ENCODE measurements at places on chromosomes 4 and X.

DNA sequence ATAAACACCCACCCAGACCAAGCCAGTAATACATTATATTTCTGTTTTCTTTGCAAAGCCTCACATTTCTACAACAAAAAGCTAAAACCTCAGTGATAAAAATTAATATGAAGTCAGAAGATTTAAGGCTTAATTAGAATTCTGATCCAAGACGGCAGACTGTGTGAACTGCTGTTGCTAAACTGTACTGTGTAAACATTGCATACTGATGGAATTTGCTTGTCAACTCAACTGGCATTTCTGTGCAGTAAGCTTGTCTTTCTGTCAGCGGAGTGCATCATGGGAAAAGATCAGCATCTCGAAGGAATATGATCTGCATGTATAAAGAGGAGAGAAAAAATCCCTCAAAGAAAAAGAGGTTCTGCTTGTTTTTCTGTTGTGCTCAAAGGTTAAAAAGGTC, 69.4 kb upstream of the SPANXB1 start:
- no peak for DNase-seq

DNA sequence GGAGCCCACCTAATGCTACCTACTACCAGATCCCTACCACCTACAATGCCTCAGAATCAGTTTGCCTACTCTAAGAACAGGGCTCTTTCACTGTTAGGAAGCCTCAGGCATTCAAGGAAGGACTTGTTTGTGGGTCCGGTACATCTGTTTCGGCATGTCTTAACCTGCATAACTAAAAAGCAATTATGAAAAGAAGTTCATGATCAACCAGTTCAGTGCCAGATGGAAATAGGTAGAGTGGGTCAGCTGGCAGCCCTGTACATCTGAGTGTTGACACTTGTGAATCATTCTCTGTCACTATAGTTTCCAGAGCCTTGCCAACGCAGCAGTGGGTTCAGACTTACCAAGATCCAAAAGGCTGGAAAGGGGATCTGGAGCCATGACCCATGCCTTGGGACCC, 3.3 kb downstream of the TMEM185A start:
- no peak for DNase-seq

- DNase-seq: no peak
Observed at GRCh38 chr4:85495621-85496020, 20.7 kb downstream of the ARHGAP24 start.

DNA sequence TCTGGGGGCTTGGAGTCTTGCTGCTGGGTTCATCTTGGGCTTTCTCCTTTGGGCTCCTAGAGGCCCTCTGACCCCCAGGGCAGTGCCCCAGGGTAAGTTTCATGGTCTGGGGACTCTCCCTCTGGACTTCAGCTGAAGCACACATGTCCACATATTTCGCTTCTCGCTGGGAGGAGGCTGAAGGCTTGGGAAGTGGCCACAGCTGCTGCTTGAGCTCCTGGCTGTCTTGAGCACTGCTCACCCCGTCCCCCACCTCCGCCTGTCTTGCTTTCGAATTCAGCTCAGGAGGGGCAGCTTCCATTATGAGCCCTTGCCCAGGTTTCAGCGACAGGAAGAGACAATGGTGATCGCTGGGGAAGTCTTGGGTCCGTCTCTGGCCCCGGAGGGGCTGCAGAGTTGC, 3.7 kb downstream of the C4orf54 start:
- DNase-seq: no peak

- no peak for DNase-seq
Observed at GRCh38 chr4:30181918-30182317, 538.3 kb upstream of the PCDH7 start.

GRCh38 chr4:48223633-48224295, 45.9 kb downstream of the TEC start:
- DNase-seq: no peak

DNA sequence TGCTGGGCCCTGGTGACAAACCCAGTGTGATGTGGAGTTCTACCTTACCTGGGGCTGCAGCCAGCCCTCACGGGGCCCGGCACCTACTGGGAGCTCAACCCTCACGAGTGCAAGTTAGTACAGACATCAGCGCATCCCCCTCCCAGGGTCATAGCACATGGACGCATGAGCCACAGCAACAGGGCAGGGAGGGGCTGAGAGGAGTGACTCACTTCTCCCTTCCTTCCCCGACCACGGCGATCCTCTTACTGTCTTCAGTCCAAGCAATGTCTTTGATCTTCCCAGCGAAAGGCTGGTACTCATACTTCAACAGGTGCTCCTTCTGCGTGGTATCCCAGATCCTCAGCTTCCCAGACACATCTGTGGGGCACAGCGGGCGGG, 17.8 kb downstream of the WDR1 start:
- DNase-seq: no peak

- no peak for DNase-seq
Observed at GRCh38 chr4:86870442-86871069, 21.4 kb upstream of the SLC10A6 start.

- no peak for DNase-seq
Observed at GRCh38 chr4:85177092-85177491, 210.6 kb upstream of the WDFY3 start.

GRCh38 chr4:128393101-128393704, 105.6 kb upstream of the PGRMC2 start:
- DNase-seq: no peak

DNA sequence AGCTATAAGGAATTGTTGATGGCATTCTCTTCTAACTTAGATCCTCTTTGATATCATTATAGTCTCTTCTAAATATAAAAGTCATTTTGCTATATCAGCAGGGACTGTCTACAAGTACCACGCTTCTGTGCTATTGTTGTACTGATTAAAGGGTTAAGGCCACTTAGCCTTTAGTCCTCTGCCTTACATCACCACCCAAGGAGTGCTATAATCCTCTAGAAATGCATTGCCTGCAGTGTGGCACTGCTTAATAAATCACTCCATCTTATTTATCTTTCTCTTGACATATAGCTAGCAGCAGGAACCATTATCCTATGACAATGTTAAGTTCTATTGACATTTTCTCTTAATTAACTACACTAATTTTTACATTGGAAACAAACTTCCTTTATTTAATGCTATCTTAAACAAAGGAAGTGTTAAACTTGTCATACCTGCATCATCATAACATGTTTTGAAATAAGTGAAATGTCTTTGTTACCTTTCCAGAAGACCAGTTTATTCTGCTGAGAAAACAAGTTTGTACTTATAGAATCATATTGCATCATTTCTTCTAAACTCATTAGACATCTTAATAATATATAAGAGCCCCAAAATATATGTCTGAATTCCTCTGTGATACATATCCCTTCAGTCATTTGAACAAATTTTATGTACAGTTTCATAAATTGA, 360.9 kb upstream of the ATOH1 start:
- DNase-seq: no peak

DNA sequence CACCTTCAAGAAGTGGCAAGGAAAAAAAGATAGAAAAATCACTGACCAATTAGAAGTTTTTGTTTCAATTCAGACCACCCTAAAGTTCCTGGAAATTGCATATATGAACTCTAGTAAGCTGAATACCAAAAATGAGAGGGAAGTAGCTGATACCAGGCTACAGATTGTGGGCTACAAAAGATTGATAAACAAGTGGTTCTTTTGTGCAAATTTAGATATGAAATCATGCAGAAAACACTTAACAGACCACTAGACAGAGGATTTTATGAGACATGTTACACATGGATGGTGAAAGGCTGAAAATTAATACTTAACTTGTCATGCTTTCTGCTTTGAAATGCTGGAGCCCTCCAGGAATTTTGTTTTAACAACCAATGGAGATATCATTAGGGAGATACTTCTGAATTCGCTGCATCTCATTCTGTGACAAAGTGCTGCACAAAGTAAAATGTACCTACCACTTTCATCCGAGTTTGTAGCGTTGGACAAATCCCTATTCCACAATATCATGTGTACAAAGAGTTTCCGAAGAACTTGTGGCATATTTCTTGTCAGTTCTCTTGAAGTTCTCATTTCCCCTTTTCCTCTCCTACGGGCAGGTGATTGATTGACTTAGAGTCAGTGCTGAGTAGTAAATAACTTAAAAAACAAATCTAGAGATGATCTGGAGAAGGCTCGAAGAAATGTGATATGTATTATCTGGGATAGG, 235.0 kb downstream of the PALLD start:
- DNase-seq: no peak
